Stimulated activated CD4-positive, alpha-beta T cell treated with anti-CD3 and anti-CD28 coated beads, Interleukin-4, amount 100 ng/mL, for 1 hour (primary cell): ENCODE measurements at places on chromosomes 16 and 17.

DNA sequence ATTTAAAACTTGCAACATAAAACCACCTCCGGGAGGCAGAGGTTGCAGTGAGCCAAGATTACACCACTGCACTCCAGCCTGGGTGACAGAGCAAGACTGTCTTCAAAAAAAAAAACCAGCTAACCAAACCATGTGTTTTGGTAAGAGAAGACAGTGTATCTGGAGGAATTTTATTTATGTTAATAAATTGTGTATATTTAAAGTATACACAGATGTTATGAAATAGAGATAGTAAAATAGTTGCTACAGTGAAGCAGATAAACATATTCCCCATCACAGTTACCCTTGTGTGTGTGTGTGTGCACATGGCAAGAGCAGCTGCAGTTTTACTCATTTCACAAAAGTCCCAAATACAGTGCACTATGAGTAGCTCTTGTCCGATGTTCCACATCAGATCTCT, 54.8 kb upstream of the CRISPLD2 start:
- DNase-seq, result no peak

- no peak for DNase-seq
Observed at GRCh38 chr17:40824015-40824832, 1.8 kb upstream of the KRT10 start.

DNA sequence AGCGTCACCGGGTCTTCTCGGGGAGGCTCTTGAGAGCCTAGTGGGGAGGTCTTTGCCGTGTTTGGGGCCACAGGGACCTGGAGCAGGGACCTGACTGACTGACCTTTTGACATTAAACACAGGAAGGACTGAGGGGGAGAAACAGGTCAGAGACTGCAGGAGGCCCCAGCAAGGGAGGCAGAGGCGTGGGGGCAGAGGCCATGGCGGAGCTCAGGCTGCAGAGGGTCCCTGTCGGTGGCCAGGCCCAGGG, 41.6 kb upstream of the GSE1 start:
- DNase-seq, result no peak

DNA sequence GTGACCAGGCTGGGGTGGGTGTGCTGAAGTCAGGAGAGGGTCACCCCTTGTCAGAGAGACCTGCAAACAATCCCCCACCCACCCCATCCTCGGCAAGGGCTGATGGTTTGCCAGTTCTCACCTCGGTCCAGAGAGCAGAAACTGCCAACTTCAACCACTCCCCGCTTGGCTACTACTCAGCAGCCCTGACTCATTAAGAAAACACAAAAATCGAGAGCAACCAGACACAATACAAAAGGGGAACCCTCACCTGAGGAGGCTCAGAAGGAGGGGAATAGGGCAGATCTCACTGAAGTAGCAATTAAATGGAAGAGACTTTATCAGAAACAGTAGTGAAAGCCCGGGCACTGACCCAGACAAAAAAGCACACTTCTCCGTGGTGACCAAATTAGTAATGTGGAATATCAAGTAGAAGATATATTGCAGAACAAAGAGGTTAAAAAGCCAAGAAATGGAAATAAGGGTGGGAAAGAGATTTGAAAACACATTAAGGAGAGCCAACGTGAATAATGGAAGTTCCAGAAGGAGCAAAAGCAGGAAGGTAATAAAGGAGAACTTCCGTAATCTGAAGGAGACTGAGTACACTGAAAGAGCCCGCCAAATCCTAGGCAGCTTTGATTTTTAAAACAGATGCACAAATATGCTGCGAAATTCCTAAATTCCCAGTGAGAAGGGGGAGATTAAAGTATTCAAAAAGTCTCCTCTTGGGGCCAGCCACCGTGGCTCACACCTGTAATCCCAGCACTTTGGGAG, 23.6 kb downstream of the CENPV start:
- DNase-seq, result no peak

DNA sequence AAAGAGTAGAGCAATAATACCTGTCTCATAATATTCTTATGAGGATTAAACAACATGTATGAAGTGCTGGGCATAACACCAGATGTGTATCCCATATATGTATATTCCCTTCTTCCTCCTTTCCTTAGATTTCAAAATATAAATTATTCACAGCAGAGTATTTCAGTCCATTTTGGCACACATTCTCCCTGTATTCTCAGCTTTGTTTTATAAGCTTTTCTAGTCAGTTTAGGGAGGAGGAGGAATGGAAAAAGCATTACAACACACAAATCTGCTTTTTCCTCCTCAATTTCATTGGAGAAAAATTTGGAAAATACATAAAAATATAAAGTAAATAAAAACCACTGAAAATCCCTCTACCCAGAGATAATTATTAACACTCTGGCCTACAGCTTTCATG, 46.6 kb upstream of the CORO6 start:
- DNase-seq, result no peak

DNA sequence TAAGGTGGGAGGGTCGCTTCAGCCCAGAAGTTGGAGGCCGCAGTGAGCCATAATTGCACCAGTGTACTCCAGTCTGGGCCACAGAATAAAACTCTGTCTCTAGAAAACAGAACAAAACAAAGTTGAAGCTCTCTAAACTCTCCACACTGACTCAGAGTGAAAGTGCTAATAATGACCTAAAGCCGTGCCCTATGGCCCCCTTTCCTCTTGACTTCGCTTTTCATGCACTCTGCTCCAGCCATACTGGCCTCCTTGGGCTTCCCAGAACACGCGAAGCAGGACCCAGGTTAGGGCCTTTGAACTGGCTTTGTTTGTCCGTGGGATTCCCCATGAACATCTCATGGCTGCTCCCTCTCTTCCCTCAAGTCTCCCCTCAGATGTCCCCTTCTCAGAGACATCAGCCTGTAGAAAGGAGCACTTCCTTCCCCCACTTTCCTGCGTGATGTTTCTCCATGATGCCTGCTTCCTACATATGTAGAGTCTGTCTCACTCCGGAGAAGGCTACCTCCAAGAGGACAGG, 18.6 kb upstream of the SPN start:
- no peak for DNase-seq

DNA sequence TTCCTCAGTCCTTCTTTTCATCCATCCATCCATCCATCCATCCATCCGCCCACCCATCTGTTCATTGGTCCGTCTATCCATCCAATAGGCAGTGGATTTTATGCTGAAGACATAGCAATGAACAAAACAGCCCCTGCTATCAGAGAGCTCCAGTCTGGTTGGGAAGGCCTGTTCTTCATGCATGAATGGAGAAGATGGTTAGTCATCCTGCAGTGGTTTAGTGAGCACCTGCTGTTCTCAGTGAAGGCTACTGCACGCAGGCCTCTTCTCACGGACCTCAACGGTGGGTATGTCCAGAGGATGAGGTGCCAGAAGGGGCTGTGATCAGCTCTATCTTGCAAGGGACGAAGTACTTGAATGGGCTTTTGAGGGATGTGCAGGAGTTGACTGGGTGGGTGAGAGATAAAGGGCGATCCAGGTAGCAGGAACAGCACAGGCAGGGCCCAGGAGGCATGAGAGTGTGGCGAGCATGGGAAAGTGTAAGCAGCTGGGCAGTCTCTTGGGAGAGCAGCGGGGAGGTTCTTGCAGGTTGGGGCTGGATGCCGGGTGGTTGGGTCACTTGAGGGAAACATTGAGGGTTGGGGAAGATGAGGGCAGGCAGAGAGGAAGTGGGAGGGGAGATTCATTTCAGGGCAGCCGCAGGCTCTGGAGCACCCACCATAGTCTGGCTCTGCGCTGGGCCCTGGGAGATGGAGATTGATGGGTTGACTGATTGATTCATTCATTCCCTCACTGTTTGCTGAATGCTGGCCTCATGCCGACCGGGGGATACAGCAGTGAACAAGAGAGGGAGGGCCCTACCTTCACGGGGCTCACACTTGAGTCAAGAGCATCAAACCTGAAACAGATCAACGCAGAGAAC, 115.0 kb upstream of the CIBAR2 start:
- no peak for DNase-seq

DNA sequence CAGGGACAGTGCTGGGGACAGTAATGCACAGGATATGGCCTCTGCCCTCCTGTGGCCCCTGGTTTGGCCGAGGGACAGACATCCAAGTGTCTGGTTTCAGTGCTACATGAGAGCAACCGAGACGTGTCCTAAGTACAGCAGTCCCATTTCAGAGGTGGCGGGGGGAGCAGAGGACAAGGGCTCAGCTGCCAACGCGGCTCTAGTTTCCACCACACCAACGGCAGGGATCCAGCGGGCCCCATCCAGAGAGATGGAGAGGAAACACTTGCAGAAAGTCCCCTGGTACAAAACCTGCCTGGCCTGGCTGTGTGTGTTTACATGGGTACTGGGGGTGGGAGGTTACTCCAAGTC, 125.8 kb upstream of the SMURF2 start:
- no peak for DNase-seq

- DNase-seq, result no peak
Observed at GRCh38 chr17:43769426-43769825, 9.4 kb downstream of the DUSP3 start.

GRCh38 chr17:7043182-7043496, 753 bp downstream of the SLC16A11 start:
- DNase-seq, result no peak

GRCh38 chr17:38636054-38636453, 30.3 kb upstream of the SRCIN1 start:
- DNase-seq, result no peak

- DNase-seq, result no peak
Observed at GRCh38 chr16:262121-262745, 13.5 kb downstream of the RGS11 start.

DNA sequence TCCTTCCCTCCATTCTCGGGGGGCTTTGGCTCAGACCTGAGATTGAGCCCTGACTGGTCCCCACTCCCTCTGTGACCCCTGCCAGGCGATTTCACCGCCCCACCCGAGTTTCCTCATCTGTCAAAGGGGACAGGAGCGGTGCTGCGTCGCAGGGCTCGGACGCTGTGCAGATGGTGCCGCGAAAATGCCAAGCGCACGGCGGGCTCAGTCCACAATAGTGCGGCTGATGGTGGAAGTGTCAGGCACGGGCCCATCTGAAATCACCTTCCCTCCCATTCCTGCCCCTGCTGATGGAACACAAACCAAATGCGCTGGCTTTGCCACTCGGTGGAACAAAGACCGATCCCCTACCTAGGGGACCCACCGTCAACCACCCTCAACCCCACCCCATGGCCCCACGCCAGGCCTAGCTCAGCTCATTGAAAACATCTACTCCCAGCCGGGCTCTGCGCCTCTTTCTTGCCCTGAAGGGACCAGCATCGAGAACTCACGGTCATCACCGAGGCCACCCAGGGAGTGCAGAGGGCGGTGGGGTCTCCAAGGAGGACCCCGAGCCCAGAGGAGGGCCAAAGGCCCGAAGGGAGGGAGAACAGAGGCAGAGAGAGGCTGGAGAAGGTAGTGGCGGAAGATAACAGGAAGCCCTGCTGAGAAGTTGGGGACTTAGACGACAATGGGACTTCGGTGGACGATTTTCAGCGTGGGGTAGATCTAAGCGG, 1.4 kb downstream of the CARHSP1 start:
- DNase-seq, result no peak

DNA sequence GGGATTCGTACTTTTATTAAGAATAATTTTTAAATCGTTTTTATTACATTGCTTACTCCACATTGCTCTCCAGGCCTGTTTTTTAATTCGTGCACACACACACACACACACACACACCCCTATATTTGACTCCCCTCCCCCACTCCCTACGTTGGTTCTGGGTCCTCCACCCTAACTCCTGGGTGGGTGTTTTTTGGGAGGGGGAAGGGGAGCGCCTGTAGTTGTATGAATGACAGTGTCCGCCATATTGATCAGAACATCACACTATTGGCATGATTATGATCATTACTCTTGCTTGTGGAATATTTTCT, 1.3 kb downstream of the GNAO1 start:
- DNase-seq, result no peak

DNA sequence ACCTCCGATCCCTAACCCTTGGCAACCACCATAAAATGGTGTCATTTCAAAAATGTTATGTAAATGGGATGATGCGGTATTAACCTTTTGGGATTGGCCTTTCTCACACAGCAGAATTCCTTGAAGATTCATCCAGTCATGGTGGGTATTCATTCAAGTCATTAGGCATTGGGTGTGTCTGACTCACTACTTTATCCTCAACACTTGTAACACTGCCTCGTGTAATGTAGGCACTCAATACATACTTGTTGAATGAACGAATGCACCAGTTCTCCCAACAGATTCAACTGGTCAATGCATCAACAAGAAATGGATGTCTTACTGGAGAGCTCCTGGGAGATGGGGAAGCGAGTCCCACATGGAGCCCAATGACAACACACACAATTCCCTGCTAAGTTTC, 21.8 kb upstream of the GAN start:
- DNase-seq, result no peak

DNA sequence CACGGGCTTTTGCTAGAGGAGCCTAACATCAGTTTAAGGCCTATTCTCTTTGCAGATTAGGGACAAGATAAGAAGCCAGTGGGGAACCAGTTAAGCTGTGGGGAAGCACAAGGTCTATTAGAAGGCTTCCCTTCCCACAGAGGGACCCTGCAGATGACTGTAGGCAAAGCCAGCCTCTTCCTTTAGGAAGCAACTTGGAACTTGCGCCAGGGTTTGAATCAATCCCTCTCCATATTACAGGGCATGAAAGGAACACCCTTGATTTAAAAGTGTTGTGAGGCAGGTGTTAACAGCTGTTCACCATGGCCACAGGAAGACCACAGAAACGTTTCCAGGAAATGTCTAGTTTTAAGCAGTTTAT, 77.3 kb downstream of the RPTOR start:
- no peak for DNase-seq

DNA sequence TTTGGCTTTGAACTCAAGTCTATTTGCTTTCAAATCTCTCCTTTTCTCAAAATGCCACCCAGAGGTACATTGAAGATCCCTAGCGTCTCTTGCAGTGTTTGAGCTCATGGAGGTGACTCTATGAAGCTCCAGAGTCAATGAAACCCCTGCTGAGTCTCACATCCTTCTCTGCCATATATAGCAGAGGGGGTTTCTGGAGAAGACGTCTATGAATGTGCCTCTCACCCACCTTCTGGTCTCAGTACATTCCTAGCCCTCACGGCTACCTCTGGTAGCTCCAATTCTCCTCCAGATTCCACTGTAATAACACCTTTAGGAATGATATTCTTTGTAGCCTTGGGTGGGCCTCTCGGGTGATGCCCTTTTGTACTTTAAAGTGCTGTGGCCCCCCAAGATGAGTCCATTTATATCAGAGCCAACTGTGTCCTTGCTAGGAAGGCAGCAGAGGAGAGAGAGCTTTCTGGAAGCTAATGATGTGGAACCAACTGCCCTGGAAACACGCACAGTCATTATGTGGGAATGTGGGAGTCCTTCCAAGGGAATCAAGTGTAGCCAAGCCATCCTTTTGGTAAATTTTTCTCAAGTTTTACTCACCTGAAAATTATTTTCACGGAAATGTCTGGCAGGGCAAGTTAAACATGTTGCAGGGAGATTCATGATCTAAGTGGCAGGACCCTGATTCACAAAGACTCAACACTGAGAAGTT, 123.4 kb downstream of the ASIC2 start:
- DNase-seq, result no peak
